ENCODE measurements at places on chromosomes 1 and 21. TPM values are rescaled to one million over a fixed set of nuclear protein-coding genes. Genes with fewer than 3 reads are reported as not detected.

GRCh38 chr1:119007670-119008482, 19.7 kb upstream of the TBX15 start:
- no peak for DNase-seq

- DNase-seq: no peak
Measured at GRCh38 chr21:15617964-15618363, 111.8 kb upstream of the USP25 start.

LORICRIN gene
- total RNA-seq: not detected

DNA sequence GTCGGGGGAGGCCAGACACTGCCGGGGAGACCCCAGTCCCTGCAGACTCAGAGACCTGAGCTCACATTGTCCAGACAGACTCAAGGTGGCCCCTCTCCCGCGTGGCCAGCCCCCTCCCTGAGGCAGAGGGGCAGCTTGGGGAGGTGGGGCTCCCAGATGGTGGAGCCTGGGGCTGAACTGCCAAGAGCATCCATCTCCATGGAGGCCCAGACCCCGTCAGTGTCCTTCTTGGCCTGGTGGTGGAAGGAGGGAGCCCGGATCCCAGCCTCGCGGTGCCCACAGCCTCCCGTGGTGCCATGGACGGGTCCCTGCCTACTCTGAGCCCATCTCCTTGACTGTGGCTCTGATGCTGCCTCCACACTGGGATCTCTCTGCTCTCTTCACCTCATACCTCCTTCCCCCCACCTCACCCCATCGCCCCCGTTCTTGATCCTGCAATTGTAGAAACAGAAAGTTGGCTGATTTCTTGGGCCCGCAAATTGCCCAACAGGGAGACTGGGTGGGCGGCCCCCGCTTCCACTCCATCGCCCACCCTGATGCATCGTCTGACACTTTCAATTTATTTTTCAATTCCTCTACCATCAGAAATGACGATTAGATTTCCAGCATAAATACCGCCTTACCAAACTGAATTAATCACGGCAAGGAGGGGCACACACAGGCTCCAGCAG, 348.9 kb downstream of the MATN1 start:
- DNase-seq: no peak

FAAH gene
- 71.9 TPM for total RNA-seq

FAM20B gene
- total RNA-seq: 52.4 TPM

- DNase-seq: no peak
Measured at GRCh38 chr1:69459244-69459643, 108.5 kb upstream of the LRRC7 start.

- DNase-seq: no peak
Measured at GRCh38 chr1:167268347-167268787, 47.7 kb downstream of the POU2F1 start.

- no peak for DNase-seq
Measured at GRCh38 chr1:67750691-67751054, 65.7 kb downstream of the GADD45A start.

KCNJ9 gene
- 93.7 TPM for total RNA-seq

PDC gene
- total RNA-seq: not detected

NCAM2 gene
- 190 TPM for total RNA-seq

DNA sequence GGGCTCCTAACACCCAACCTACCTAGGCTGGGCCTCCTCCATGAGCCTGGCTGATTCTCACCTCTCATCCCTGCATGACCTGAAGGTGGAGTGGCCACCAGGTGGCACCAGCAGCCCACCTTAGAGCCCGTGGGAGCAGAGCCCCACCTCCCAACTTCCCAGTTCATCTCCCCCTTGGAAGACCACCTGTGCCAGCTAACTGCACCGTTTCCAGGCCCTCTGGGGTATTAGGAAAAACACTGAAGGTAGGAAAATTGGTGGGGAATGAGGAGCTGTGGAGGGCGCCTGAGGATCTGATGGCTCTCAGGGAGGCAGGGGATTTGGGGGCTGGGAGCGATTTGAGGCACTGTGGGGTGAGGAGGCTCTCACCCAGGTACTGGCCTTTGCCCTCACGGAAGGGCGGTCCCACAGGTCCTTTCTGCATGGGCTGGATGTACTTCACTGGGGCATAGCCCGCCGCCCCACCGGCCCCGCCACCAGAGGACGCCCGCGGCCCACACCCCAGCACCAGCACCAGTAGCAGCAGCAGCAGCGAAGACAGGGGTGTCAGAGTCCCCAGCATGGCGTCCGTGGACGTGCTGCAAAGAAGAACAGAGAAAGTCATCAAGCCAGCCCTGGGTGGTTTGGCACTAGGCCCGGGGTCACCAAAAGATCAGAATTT, 11.1 kb downstream of the ADPRS start:
- DNase-seq: peak; percentile 72

- peak; percentile 47 for DNase-seq
Measured at GRCh38 chr21:35204850-35205541, 155.9 kb upstream of the RUNX1 start.

DNA sequence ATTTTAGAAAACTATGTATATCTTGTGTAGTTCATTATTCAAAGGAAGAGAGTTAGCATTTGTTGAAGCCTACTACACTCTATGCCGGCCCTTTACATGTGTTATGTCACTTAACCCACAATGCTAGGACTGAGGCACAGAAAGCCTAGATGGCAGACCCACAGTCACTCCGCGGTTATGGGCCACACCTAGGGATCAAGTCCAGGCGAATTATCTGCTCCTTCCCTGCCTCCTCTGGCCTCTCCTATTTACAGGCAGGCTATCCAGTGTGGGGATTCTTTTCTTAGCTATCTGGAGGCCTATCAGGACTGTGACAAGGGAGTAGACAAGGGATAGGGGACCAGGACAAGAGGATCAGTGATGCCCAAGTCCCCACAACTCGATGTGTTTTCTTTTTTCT, 33.0 kb downstream of the IER5 start:
- DNase-seq: no peak

IL10 gene
- not detected for total RNA-seq

- no peak for DNase-seq
Measured at GRCh38 chr1:112141301-112141700, 151.8 kb upstream of the KCND3 start.

CR1L gene
- total RNA-seq: not detected

RIPPLY3 gene
- total RNA-seq: not detected

All from dorsolateral prefrontal cortex (tissue), 122 donors.